CD4-positive, alpha-beta T cell treated with Interleukin-21 for 1 hour (primary cell): ENCODE measurements at places on chromosomes 5 and 9.

- DNase-seq: no peak
Observed at GRCh38 chr9:121871431-121872025, 220.1 kb downstream of the DAB2IP start.

- DNase-seq: no peak
Observed at GRCh38 chr5:98314292-98314691, 459.2 kb upstream of the RGMB start.

DNA sequence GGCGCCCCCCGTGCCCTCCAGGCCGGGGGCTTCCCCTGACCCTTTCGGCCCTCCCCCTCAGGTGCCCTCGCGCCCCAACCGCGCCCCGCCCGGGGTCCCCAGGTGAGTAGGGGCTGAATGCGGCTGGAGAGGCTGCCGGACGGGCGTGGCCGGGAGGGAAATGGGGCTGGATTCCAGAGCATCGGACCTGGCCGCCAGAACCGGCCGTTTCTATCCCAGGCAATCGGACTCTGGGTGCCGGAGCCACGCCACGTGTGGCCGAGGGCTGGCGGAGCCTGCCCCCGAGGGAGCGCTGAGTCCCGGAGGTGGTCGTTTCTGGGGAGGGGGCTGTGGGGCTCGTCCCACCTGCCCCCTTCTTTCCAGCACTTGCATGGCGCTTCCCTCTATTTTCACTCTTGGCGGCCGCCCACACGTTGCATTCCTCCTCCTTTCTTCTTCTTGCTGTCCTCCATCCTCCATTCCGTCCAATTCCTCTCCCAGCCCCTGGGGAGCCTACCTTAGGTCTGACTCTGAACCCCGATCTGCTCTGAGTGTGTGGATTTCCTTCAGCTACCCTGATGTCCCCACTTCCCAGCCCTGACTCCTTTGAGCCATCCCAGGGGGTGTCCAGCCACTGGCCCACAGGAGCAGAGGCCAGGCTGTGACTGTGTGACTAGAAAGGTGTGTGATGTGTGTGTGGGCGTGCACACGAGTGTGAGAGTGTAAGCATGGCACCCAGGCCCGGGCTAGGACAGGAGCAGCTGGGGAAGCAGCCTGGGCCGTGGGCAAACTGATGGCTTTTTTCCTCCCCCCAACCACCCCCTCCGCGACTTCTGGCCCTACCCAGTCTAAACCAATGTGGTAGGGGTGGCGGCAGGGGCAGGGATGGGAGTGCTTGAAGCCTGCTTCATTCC lies 24.7 kb downstream of the GOLGA2 start:
- DNase-seq: no peak

- peak; percentile 12 for DNase-seq
Observed at GRCh38 chr9:130681769-130682420, 11.7 kb upstream of the EXOSC2 start.

GRCh38 chr5:163809473-163809872 lies 304.1 kb downstream of the MAT2B start:
- DNase-seq: no peak
